Mesenchymal stem cell (in vitro differentiated cells and primary cell): ENCODE measurements at places on chromosomes 12 and 14.

DNA sequence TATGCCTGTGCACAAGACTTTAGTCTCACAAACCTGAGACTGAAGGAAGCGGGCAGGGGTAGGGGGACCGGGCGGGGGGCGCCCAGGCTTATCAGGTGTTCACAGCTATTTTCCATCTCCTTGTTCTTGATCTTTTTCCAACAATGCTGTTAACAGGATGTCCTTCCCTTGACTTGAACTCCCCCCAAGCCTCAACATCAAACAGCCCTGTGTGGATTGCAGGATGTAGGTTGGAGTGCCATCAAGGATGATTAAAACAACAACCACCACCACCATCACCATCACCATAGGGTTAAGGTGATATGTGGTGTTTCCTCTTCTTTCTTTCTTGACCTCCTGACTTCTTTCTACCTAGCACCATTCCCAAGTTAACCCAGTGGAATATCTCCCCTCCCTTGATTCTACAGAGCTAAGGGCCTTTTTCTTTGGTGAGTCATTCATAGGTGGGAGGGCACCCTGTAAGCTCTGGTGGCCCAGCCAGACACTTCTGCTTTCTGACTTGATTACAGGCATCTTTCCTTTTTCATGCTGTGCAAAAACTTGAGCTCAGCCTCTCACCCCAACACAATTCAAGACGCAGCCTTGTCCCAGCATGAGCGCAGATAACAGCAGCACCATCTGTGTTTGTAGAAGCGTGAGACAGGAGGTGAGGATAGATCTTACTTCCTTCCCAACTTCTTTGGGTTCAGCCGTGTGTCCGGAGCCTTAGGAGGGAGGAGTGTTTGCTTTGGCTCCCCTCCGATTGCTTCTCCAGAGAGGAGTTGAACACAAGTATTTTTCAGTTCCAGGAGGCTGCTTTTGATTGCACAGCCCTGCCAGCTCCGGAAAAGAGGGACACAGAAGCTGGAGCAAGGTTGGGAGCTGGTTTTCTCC, 26.8 kb downstream of the FLVCR2 start:
- DNase-seq, result no peak

GRCh38 chr12:132445884-132446632, 43.9 kb upstream of the FBRSL1 start:
- no peak for DNase-seq

GRCh38 chr12:19726122-19726521, 286.8 kb downstream of the AEBP2 start:
- no peak for DNase-seq

GRCh38 chr14:75271514-75271913, 7.1 kb upstream of the FOS start:
- DNase-seq, result no peak
